ENCODE measurements at places on chromosomes 5 and 9.
A peak's percentile ranks its signal among the peaks of the same experiment; 100 is the strongest.

DNA sequence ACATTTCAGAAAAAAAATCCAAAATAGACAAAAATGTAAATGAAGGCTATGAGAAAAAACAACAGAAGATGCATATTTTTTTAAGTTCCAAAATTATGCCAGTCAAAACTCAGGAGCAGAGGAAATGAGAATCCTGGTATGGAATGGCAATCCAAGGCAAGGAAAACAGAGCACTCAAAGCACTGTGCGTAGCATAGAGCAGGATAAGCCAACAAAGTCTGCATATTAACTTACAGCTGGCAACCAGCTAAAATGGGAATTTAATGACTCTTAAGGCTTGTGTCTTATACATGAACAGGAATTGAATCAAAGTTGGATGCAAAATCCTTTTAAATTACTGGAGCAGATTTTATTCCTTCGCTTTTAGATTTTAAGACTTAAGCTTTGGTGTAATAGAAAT lies 203.5 kb upstream of the DAPK1 start:
- DNase-seq: no peak

DNA sequence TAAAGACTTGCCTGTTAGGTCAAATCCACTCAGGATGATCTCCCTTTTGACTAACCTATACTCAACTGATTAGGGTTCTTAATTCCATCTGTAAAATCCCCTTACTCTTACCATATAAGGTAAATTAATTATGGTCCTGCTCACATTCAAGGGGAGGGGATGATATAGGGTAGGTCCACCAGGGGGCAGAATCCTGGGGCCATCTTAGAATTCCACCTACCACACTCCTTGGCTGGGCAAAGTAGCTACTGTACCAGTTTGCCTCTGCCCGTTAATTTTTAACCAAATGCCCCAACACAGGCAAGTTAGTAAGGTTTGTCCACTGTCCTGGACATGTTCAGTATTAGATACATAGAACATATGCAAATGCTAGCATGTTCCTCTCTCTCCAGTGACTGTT lies 262.4 kb downstream of the SEMA5A start:
- no peak for DNase-seq

GRCh38 chr5:65986796-65987195 lies 60.4 kb downstream of the ERBIN start:
- peak; percentile 12 for DNase-seq

GRCh38 chr9:18705796-18706392 lies 231.9 kb downstream of the ADAMTSL1 start:
- no peak for DNase-seq

DNA sequence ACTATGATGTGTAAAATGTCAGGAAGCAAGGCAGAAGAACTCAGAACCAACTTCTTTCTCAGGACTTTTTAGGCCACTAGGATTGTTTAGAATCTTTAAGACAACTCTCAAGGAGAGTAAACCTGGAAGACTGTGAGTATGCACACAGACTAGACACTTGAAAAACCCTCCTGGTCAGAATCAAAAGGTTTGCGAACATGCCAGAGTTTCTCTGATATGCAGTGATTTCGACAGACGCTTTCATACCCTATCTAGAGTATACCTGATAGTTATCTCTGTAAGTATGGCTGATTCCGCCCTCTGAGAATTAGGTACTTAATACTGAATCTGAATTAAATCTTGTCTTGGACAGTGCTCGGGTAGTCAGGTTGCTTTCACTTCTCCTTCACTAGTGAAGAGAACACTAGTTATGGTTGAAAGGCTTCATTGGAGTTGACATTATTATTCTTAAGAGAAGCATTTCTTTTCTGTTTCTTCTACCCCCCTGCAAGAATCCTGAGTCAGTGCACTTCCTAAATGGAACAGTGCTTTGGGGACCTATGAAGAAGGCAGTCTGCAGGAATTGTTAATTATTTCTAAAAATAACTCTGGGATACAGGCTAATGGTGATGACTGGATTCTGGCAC lies 158.1 kb downstream of the HACD4 start:
- DNase-seq: no peak

- DNase-seq: no peak
Observed at GRCh38 chr5:178115136-178115813, 1.9 kb downstream of the N4BP3 start.

DNA sequence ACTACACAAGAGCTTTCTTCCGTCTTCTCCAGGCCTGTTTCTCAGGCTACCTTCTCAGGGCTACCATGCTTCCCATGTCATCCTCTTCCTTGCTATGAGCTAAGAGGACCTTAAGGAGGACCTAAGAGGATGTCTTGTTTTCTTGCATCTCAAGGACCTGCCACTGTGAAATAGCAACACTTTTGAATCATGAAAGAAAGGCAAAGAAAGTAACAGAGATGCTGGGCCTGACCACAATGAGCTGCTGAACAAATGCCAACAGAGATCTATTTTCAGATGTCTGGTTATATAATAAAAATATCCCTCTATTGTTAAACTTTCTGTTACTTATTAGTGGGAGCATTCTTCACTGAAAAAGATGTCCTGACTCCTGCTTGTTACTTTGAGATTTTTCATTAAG lies 36.7 kb upstream of the ANXA1 start:
- DNase-seq: no peak

GRCh38 chr5:120465436-120465961 lies 1.4 kb downstream of the PRR16 start:
- no peak for DNase-seq

- no peak for DNase-seq
Observed at GRCh38 chr5:180284149-180284548, 7.7 kb downstream of the MAPK9 start.

- no peak for DNase-seq
Observed at GRCh38 chr9:13432904-13433303, 153.4 kb upstream of the MPDZ start.

GRCh38 chr5:127299678-127300077 lies 9.1 kb downstream of the MEGF10 start:
- no peak for DNase-seq

GRCh38 chr9:116662646-116663310 lies 24.3 kb upstream of the TRIM32 start:
- DNase-seq: no peak

DNA sequence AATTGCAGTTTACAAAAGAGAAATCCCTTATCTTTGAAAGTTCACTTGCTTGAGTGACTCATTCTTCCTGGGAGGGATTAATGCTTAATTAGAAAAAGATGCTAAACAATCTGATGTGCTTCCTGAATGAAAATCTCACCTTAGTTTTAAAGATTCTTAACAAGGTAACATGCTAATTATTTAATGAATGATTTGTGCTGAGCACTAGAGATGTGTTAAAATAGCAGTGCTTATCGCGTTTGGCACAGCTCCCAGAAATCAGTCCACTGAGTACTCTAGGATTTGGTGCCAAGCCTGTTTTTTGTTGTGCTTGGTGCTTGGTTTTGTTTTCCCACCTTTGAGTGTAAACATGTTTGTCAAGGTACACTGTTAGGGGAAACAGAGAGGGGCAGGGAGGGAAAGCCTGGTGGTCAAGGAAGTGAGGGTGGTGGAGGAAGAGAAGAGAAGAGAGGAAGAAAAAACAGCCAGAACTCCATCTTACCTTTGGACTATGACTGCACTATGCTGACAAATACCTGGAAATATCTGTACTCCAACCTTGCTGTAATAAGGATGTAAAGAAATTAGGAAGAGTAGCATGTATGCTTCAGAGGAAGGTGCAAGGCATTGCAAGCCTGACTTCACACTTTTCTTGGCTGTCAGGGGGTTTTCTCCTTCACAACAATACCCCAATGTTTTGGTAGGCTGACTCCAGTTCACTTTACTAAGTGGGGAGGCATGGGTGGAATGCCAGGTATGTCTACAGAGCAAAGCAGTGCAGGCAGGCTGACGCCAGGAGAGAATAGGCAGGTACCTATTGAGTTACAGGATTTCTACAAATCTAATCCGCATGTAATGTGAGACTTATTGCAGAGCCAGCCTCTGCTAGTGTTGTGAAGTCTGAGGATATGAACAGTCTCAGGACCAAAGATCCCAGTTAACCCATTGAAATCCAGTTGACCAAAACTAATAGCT lies 157.2 kb upstream of the ISL1 start:
- peak; percentile 69 for DNase-seq

DNA sequence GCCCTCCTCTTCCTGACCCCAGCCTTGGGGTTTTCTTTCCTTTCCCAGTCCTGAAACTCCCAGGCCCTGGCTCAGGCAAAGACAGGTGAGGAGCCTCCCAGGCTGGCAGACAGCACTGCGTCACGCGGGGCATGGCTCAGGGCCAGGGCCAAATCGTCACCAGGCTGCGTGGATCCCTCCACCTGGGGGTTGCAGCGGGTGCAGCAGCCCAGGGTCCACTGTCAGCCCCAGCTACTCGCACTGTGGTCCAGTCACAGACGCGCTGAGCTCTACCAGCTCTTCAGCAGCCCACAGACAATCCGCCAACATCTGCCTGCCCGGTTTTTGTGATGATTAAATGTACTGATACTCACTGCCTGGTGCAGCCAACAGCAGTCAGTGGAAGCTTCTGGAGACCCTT lies 12.1 kb downstream of the FAM78A start:
- DNase-seq: no peak

DNA sequence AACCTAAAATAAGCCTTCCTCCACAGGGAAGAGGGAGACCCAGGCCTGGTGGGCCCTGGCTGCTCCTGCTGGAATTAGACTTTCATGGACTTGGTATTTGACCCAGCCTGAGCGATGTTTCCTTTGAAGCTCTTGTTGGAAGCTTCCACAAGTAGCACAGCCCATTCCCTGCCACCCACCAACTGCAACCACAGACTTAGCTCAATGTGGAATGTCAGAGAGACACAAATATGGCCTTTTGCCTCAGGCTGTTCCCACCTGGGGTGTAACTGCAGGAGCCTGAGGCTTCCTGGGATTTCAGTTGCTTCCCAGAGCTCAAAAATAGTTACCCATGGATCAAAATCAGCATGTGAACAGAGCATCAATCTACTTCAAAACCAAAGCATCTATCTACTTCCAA lies 70.3 kb upstream of the LHFPL2 start:
- DNase-seq: no peak

DNA sequence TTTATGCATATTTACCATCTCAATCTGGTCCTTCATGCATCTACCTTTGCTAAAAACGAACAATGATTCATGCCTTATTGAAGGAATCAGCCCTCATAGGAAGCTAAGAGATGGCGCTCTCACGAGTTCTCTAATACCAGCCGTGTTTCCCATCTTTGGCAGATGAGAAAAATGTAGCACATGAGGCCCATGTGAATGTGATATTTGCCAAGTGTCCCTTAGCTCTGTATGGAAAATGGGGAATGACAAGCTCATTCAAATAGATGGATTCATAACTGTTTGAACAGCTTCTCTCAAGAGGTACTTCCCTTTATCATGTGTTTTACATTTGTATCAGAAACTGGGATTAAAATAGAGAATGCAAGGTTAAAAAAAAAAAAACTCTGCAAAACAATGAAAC lies 66.1 kb downstream of the TTC39B start:
- peak; percentile 29 for DNase-seq

DNA sequence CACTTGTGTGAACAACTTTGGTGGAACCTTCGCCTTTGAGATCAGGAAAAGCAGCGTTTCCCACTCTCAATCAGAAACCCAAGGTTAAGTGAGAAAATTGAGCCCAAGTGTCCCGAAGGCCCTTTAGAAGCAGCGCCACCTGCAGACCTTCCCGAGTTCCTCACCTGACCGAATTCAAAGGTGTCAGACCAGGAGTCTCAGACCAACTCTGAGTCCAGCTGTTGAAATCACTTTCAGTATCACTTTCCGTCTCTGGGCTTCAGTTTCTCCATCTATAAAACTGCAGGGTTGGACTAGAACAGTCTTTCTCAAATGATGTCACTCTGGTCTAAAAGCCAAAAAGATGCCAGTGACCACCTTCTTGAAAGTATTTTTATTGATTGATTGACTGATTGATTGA lies 31.7 kb upstream of the GRHPR start:
- DNase-seq: no peak

DNA sequence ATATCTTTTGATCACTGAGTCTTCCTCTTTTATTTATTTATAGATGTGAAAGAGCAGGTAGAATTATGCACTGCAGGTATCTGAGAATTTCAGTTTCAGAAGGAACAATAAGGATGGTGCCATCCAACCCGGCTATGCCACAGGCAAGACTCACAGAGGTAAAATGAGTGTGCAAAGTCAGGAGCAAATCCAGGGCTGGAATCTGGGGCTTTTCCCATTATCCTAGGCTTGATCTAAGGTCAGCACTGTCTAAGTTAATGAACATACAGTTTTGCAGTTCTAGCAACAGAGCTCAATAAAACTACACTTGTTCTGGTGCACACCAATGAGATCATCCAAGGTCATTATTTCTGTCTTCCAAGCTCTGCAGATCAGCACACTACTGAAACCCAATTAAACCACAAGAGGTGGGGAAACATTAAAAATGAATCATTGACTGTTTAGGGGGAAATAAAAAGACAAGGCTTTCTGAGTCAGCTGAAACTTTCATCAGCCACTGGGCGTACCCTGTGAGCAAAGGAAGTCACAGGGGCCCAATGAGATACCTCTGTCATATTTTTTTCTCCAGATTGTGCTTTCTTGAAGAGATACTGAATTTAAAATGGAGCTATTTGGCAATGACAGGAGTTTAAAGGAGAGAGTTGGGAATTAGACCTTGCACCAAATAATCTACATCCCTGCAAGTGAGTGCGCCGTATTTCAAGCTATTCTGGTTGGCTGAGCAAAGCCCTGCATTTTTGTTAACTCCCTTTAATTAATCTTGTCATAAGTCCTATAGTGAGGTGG lies 662.2 kb upstream of the ZNF608 start:
- peak; percentile 24 for DNase-seq

DNA sequence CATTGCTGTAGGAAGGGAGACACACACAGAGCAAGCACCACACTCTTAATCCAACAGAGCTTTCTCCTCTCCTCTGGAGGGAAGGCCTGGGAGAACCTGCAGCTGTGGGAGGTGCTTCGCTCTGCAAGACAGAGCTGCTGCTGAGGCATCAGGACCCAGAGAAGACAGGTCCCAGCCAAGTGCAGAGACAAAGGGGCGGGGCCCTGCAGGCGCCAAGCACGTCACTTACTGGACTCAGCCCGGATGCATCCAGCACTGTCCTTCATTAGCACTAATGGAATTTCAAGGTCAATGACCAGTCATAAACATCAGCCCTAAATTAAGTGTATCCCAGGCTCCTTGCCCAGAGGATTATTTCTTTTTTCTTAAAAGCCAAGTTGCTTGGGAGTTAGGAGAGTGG lies 337.1 kb upstream of the PANK3 start:
- DNase-seq: no peak

DNA sequence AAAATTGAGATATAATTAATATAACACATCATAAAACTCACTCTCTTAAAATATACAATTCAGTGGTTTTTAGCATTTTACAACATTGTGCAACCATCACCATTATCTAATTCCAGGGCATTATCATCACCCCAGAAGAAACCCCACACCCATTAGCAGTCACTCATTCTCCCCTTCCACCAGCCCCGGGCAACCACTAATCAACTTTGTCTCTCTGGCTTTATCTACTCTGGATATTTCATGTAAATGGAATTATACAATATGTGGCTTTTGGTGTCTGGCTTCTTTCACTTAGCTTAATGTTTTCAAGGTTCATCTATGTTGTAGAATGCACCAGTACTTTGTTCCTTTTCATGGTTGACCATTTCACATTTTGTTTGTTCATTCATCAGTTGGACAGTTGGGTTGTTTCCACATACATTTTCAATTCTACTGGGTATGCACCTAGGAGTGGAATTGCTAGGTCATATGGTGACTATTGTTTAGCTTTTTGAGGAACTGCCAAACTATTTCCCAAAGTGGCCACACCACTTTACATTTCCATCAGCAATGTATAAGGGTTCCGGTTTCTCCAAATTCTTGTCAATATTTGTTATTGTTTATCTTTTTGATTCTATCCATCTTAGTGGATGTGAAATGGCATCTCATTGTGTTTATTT lies 62.4 kb downstream of the MARCHF3 start:
- no peak for DNase-seq
